ENCODE measurements at places on chromosomes 6 and 20.

DNA sequence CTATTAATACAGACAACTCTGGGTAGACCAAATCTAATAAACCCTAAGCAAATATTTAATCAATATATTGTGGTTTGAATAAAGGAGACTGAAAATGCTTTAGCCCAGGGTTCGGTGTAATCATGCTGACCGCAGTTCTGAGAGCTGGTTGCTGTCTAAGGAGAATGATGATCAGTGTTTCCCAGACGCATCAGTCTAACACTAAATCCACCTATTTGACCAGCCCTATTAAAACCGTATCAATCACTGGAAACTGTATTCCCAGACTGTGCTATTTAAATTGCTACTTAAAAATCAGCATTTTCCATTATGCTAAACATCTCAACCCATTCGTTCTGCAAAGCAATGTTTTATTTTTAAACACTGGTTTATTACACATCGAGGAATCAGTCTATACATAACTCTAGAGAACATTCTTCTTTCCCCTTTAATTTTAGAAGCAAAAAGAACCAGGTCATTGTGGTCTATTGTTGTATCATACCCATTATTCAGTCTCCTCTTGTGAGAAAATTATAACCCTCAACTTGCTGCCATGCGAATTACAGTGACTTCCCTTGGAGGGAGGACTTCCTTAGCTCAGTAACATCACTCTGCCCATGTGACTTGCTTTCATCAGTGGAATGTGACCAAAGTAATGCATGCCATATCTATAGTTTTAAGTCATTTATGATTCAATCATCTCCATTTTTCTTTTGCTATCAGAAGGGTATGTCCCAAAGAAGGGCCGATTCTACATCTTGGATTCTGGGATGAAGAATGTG is 515.2 kb upstream of the JAG1 start:
- no peaks in the 10 kb centered on the region for H3K4me1 ChIP-seq
- no peaks in the 10 kb centered on the region for H3K27me3 ChIP-seq
- no peak for DNase-seq
- H3K4me3 ChIP-seq = no peak overlapping the region
- H3K27ac ChIP-seq = no peak overlapping the region
- no peaks in the 10 kb centered on the region for H3K36me3 ChIP-seq

- no peak overlapping the region for H3K27ac ChIP-seq
- no peaks in the 10 kb centered on the region for H3K36me3 ChIP-seq
- H3K4me1 ChIP-seq = peaks cover 12% of the 10 kb centered on the region
These were observed 2.0 kb upstream of the GTSF1L start for GRCh38 chr20:43728686-43729255.

DNA sequence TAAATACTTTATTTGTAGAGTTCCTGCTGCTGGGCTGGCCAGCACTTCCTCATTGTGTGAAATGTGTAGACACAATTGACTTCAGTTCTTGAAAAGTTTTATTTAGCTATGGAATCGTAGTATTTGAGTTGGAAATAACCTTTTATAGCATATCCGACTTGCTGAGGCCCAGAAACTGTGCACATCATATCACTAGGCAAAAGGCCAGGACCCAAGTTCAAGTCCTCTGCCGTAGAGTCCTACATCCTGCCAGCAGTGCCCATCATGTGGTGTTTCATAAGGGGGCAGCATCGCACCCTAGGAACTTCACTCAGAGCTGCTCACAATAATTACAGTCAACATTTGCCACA is 207.7 kb upstream of the SNX9 start:
- H3K4me3 ChIP-seq = no peak overlapping the region
- DNase-seq = no peak

- H3K27me3 ChIP-seq = no peaks in the 10 kb centered on the region
- H3K4me3 ChIP-seq = no peak overlapping the region
- no peak overlapping the region for H3K27ac ChIP-seq
- H3K36me3 ChIP-seq = no peaks in the 10 kb centered on the region
These were observed 267.4 kb upstream of the CDH4 start for GRCh38 chr20:60984666-60985065.

DNA sequence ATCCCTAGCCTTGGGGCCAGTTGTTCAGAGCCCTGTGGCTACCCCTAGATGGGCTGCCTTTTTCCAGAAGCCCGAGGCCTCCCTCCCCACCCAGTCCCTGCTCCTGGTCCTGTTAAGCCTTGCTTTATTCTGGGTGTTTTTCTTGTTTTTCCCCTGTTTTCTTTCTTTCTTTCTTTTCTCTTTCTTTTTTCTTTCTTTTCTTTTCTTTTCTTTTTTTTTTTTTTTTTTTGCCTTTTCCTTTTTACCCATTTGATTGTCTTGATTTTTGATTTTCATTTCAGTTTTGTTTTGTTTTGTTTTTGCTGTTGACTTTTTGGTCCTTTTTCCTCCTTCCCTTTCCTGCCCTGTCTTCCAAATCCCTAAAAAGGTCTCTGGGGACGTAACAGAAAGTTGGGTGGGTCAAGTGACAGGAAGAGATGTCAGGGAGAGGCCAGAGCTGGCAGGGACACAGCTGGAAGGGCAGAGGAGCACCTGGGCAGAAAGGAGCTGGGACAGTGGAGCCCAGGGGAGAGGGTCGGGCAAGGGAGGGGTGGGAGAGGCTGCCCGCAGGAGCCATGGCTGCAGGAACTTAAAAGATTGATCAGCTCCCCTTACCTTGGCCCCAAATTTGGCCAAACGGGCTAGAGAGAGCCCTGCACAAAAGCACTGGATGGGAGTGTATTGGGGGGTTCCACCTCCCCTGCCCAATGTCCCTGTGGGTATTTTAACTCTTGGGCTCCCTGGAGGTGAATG is 27.6 kb downstream of the MYH7B start:
- DNase-seq = no peak
- no peak overlapping the region for H3K4me3 ChIP-seq
- H3K36me3 ChIP-seq = no peaks in the 10 kb centered on the region
- H3K27me3 ChIP-seq = peaks cover 42% of the 10 kb centered on the region
- no peak overlapping the region for H3K27ac ChIP-seq
- H3K4me1 ChIP-seq = peaks cover 5% of the 10 kb centered on the region

DNA sequence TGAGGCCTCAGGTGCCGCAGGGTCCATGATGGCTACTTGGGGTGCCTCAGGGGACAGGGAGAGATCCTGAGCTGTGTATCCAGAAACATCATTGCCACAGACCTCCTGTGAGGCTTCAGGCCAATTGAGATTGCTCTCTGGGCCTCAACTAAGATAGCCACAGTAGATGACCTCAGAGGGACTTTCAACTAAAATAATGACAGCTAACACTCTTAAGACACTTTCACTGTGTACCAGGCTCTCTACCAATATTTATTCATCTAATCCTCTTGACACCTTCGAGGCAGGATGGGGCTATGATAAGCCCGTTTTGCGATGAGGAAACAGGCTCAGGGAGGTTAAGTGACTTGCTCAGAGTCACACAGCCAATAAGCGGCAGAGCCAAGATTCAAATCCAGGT is 10.7 kb downstream of the RIMS4 start:
- H3K4me3 ChIP-seq = no peak overlapping the region
- no peak for DNase-seq
- H3K4me1 ChIP-seq = no peaks in the 10 kb centered on the region
- H3K27ac ChIP-seq = peak overlapping the region; percentile 6

GRCh38 chr20:53828088-53828681 is 234.5 kb upstream of the ZNF217 start:
- H3K36me3 ChIP-seq = no peaks in the 10 kb centered on the region
- peak overlapping the region; percentile 89 for H3K4me3 ChIP-seq
- peak overlapping the region; percentile 94 for H3K27ac ChIP-seq

DNA sequence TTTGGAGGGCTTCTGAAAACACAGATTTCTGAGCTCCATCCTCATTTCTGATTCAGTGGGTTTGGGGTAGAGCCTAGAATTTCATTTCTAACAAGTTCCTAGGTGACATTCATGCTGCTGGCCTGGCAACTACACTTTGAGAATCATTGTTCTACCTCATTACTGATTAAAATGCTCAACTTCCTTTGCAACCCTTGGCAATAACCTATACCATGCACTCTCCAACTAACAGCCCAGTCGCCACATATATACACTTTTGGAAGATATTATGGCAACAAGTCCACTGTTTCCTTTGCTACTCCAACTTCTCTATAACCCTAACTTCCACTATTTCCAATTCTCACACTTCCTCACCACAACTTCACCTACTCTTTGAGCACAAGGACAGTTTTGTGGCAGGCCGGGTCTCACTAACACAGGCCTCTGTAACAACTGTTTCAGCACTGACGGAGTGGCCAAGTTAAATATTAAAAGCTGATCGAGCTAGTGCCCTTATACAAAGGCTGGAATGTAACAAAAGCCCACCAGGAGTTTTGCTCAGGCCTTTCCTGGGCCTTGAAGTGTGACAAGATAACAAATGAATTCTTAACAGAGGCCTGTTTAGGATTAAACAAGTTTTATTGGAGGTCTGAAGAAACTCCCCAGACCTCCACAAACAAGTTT is 32.1 kb upstream of the RAB23 start:
- H3K4me3 ChIP-seq = no peak overlapping the region
- H3K36me3 ChIP-seq = peaks cover 2% of the 10 kb centered on the region
- no peak overlapping the region for H3K27ac ChIP-seq
- H3K4me1 ChIP-seq = peaks cover 6% of the 10 kb centered on the region
- peaks cover 10% of the 10 kb centered on the region for H3K27me3 ChIP-seq
- DNase-seq = no peak

DNA sequence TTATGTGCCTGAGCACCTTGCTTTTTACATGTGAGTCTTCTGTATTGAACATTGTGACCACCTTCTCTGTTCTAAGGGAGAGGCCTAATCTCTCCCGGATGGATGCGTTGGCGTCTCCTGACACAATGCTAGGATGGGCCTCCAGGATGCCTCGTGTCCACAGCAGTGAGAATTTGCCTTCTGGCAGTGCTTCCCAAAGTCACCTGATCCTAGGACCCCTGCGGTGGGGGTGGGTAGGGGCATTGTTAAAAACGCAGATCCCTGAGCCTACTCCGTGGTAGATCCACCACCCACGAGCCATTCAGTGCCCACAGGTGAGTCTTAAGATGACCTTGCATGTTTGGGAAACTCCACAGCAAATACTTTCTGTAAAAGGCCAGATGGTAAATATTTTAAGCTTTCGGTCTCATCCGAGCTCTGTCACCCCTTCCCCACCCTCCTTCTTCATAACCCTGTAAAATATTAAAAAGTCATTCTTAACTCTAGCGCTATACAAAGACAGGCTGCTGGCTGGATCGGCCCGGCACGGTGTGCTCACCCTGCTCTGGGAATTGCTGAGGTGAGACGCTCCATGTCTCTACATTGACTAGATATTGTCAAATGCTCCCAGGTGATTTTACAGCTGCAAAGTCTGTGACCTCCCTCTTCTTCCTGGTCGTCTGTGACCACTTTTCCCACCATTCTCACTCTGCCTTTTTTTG is 106.7 kb upstream of the IYD start:
- H3K4me1 ChIP-seq = no peaks in the 10 kb centered on the region
- H3K27ac ChIP-seq = no peak overlapping the region

GRCh38 chr6:18485660-18486435 is 98.7 kb downstream of the RNF144B start:
- peaks cover 5% of the 10 kb centered on the region for H3K36me3 ChIP-seq
- peaks cover 6% of the 10 kb centered on the region for H3K4me1 ChIP-seq
- no peak overlapping the region for H3K4me3 ChIP-seq
- no peak for DNase-seq
- peaks cover 68% of the 10 kb centered on the region for H3K27me3 ChIP-seq

DNA sequence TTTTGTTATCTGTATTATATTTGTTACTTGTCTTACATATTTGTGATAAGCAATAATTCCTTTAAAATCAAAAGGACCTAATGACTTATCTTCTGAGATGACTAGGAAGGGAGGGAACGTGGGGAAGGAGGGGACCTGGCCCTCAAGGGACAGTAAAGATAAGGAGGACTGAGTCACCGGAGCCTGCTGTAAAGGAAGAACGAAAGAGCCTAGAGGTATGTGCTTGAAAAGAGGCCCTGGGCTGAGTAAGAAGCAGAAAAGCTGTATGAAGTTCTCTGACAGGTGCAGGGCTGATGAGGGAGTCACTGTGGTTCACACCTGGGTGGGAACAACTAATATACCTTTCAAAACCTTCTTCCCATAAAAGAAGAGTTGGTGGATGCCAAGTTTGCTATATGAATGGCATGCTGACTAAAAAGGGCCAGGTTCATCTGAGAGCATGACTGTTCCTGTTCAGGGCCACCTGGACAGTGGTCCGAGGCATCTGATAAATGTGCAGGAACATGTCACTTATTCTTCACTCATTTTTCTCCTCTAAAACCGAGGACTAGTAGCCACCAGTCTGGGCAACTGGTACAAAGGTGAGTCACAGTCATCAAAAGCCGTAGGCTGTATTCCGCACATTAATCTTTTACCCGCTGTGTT is 111.3 kb downstream of the TNFAIP3 start:
- peak overlapping the region; percentile 99 for H3K27ac ChIP-seq
- no peak for DNase-seq
- H3K27me3 ChIP-seq = no peaks in the 10 kb centered on the region
- H3K36me3 ChIP-seq = no peaks in the 10 kb centered on the region
- H3K4me1 ChIP-seq = peaks cover 42% of the 10 kb centered on the region

- no peak overlapping the region for H3K27ac ChIP-seq
- H3K27me3 ChIP-seq = peaks cover 47% of the 10 kb centered on the region
- no peak overlapping the region for H3K4me3 ChIP-seq
- H3K36me3 ChIP-seq = peaks cover 4% of the 10 kb centered on the region
- peaks cover 4% of the 10 kb centered on the region for H3K4me1 ChIP-seq
These were observed 104.7 kb upstream of the RALGAPA2 start for GRCh38 chr20:20816969-20817755.

- H3K36me3 ChIP-seq = no peaks in the 10 kb centered on the region
- H3K27ac ChIP-seq = no peak overlapping the region
- no peaks in the 10 kb centered on the region for H3K4me1 ChIP-seq
These were observed 218.7 kb downstream of the FUT9 start for GRCh38 chr6:96234444-96234843.

GRCh38 chr6:13398421-13398994 is 70.2 kb upstream of the TBC1D7 start:
- no peak overlapping the region for H3K4me3 ChIP-seq
- peaks cover 3% of the 10 kb centered on the region for H3K4me1 ChIP-seq
- DNase-seq = no peak

DNA sequence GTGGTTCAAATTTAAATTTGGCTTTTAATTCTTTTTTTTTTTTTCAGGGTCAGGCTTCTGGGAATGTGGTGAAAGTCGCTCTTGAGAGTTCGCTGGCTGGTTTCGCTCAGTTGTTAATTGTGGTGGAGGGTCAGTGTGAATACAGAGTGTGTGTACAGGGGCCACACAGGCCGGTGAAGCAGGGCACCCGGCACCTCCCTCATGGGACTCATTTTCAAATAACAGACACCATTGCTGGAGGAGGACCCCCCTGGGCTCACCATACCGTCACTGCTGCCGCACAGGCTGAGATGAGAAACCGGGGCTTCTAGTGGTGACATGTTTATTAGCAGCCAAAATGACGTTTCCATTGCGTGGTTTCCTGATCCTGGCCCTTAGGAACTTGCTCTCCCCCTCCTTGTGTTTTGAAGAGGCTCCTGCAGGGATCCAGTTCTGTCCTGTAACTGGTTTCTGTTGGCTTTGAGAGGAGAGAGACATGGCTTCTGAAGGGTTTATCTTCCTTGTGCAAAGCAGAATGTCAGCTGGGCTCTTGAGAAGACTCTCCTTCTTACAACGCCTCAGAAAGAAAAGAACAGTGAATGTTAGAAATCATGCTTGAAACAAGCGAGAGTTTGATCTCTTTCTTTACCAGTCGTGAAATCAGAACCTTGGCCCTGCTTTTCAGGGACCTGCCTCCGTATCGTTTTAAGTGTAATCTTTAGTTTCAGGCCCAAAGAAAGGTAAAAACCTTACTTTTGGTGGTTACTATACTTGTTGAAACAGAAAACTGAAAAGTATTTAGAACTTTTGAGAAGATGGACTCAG is 37.8 kb downstream of the DUSP22 start:
- H3K27ac ChIP-seq = no peak overlapping the region
- no peaks in the 10 kb centered on the region for H3K27me3 ChIP-seq
- no peak overlapping the region for H3K4me3 ChIP-seq
- no peak for DNase-seq

GRCh38 chr20:20227013-20227571 is 140.8 kb upstream of the INSM1 start:
- H3K27me3 ChIP-seq = peaks cover 27% of the 10 kb centered on the region
- H3K36me3 ChIP-seq = no peaks in the 10 kb centered on the region
- DNase-seq = no peak
- H3K27ac ChIP-seq = no peak overlapping the region
- no peaks in the 10 kb centered on the region for H3K4me1 ChIP-seq

All from T-helper 17 cell (primary cell).